ENCODE measurements at places on chromosomes 12 and 14. TPM values are rescaled to one million over a fixed set of nuclear protein-coding genes. Genes with fewer than 3 reads are reported as not detected.

- DNase-seq: no peak
Observed at GRCh38 chr14:105381446-105382342, 16.6 kb upstream of the TEX22 start.

The LTBP2 gene
- 17.1 TPM for total RNA-seq

DNA sequence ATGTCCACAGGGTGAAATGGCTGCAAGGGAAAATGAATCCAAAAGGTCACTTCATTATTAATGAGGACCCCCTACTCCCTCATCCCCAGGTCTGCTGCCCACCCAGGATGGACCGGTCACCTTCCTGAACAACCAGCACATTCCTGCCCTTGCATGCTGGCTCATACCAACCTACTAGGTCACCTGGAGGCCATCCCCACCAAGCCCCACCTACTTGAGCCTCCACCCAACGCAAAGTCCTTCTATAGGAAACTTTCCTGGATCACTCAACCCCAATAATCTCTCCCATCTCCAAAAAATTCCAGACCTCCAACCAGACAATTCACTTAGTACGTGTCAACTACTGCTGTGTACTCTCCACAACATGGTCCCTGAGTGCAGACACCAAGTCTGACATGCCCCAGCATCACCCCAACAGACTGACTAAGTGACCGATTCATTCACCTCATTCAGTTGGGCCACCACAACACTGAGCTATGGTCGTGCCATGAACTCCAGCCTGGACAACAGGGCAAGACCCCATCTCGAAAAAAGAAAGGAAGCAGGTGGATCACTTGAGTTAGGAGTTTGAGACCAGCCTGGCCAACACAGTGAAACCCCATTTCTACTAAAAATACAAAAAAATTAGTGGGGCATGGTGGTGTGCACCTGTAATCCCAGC, 18.1 kb downstream of the CLMN start:
- DNase-seq: no peak

DNA sequence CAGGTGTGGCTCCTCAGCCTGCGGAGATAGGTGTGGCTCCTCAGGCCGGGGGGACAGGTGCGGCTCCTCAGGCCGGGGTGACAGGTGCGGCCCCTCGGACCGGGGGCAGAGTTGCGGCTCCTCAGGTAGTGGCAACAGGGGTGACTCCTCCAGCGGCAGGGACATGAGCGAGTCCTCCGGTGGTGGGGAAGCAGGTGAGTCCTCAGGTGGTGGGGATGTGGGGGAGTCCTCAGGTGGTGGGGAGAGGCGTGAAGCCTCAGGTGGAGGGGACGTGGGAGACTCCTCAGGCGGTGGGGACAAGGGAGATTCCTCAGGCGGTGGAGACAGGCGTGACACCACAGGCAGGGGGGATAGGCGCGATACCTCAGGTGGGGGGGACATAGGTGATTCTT, 9.2 kb downstream of the KMT2D start:
- no peak for DNase-seq

The BICDL1 gene
- 190 TPM for total RNA-seq

- DNase-seq: no peak
Observed at GRCh38 chr12:108099073-108099472, 30.0 kb upstream of the WSCD2 start.

The LRRK2 gene
- total RNA-seq: 5.7 TPM

The OAS3 gene
- 14.2 TPM for total RNA-seq

DNA sequence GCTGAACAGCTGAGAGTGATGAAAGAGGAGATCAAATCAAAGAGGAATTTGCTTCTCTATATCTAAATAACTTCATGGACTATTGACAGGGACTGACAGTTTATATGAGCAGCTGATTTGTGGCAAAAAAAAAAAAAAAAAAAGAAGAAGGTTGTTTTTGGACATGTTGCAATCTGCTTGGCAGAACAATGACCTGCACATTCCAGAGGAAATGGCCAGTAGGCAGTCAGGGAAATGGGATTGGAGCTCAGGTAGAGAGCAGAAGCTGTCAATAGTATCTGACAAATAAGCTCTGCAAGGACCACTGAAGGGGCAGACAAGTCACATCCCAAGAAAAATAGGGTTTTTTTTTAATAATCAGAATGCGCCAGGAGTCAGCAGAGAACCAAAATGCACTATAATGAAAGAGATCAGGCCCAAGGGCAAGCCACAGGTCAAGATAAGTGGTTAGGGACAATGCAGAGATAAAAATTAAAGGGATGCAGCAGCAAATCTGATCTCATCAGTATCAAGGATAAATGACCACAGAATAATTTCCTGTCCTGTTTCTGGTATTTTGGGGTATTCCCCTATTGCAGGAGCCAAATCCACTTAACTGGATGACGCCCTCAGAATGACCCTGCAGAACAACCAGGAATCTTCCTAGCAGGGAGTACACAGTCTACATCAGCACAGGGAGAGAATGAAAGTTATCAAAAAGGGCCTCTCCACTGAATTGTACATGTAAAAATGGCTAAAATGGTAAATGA, 22.6 kb upstream of the DUSP16 start:
- DNase-seq: no peak

The NELL2 gene
- 11.8 TPM for total RNA-seq

GRCh38 chr14:26261368-26262122, 336.3 kb downstream of the NOVA1 start:
- DNase-seq: no peak
